ENCODE measurements at places on chromosomes 1 and 21.

GRCh38 chr1:231272880-231273279 is 31.9 kb downstream of the GNPAT start:
- no peaks in the 10 kb centered on the region for H3K4me1 ChIP-seq
- no peak for DNase-seq
- H3K27me3 ChIP-seq: no peaks in the 10 kb centered on the region
- H3K36me3 ChIP-seq: peaks cover 40% of the 10 kb centered on the region

DNA sequence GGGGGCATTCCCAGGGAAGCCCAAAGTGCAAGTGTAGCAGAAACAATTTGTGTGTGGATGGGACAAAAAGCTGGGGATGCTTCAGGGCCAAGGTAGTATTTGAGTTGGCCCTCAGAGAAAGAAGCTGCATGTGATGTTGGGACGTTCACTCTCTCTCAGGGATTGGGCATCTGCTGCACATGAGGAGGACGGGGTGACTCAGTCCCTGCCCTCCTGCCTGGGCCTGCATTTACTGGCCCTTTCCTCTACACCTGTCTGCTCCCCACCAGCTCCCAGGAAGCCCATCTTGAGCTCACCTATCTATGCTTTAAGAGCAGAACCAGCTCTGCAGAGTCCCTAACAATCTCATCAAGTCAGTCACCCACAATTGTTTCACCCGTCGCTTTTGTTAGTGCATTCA is 23.5 kb upstream of the MPZL1 start:
- H3K4me1 ChIP-seq: peaks cover 10% of the 10 kb centered on the region
- H3K4me3 ChIP-seq: no peak overlapping the region
- H3K27me3 ChIP-seq: no peaks in the 10 kb centered on the region
- H3K27ac ChIP-seq: no peak overlapping the region

DNA sequence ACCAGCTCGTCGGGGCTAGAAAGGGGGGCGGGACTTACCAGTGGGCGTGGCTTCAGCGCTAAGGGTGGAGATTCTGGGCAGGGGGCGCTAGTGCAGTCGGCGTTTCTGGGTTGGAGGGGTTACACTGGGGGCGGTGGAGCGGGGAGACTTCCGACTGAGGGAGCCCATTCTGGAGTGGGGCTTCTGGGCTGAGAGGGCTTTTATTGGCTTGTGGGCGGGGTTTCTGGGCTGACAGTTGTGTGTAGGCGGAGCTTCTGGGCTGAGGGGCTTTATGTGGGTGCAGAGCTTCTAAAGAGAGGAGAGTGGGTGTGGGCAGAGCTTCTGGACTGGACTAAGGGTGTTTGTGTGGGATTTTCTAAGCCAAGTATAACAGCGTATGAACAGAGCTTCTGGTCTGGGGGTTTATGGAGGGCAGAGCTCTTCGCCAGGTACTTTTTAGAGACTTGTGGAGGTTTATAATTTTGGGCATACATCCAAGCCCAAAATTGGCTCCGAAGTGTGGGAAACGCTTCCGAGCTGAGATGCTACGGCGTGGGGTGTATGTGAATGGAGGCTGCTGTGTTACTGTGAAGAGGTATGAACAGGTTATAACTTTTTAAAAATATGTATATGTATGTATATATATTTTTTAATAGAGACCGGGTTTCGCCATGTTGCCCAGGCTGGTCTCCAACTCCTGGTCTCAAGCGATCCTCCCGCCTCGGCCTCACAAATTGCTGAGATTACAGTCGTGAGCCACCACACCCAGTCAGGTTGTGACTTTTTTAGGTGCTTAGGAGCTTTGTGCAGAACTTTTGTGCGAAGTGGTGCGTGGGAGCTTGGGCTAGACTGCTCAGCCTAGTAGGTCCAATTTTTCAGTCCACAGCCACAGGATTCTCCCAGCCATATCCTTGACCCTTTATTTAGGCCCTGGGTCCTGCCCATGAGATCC is 825 bp downstream of the TMEM39B start:
- no peak for DNase-seq
- peak overlapping the region; percentile 90 for H3K4me3 ChIP-seq
- peaks cover 28% of the 10 kb centered on the region for H3K4me1 ChIP-seq
- peaks cover 2% of the 10 kb centered on the region for H3K27me3 ChIP-seq
- peaks cover 7% of the 10 kb centered on the region for H3K36me3 ChIP-seq

- no peak for DNase-seq
- H3K27me3 ChIP-seq: no peaks in the 10 kb centered on the region
- no peak overlapping the region for H3K27ac ChIP-seq
- no peaks in the 10 kb centered on the region for H3K36me3 ChIP-seq
These were observed 903.2 kb downstream of the ADGRL2 start for GRCh38 chr1:82703951-82704350.

DNA sequence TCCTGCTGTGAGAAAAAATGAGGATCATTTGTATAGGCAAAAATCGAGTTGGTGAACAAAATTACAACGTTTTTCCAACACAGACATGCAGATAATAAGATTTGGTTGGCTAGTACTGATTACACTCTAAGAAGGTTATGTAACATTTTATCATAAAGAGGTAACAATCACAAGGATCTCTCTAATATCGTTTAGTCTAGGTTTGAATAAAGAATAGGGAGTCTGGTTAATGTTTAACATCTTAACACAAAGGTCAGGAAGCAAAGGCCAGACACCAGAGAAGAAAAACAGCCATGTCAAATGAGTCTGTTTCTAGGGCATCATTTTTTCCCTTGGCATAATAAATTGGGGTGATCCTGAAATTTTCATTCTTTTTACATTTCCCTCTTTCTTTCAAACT is 207.4 kb upstream of the CHRM3 start:
- H3K27ac ChIP-seq: no peak overlapping the region
- no peaks in the 10 kb centered on the region for H3K4me1 ChIP-seq
- no peak for DNase-seq
- no peaks in the 10 kb centered on the region for H3K27me3 ChIP-seq
- no peak overlapping the region for H3K4me3 ChIP-seq
- H3K36me3 ChIP-seq: no peaks in the 10 kb centered on the region

Data from memory B cell (primary cell).